ENCODE measurements at places on chromosomes 4 and X.

DNA sequence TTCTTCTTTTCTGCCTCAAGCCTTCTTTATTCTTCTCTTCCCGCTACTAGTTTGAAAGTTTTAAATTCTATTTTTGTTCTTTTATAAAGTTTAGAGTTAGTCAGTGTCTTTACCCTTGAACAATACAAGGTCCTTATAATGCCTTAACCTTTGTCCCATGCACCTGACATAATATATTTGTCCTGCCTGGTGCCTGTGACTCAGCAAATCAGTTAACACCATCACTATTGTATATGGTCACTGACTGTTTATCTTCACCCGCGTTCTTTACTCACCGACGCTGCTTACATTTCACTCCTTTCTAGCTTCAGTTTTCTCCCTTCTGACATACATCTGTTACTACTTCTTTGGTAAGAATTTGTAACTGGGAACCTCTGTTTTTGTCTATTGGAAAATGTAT, 5.7 kb downstream of the SMIM20 start:
- DNase-seq: peak; percentile 91

GRCh38 chrX:82127228-82128123, 925.6 kb downstream of the SH3BGRL start:
- DNase-seq: no peak

DNA sequence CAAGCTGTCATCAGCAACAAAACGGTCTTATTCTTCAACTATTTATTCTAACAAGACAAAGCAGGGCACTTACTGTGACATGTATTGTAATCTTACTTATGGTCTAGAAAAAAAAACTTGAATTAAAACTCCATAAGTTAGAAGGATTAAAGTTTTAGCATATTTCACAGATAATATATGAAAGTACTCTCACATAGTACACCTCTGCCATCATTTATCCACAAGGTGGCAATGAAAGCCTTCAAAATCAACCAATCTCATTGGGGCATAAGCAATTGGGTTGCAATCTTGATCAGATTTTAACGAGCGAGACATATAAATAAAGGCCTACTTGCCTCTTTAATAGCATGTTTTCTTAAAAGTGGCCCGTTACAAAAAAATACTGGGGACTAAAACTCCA, 1382.9 kb downstream of the FAM133A start:
- DNase-seq: no peak

- no peak for DNase-seq
Observed at GRCh38 chr4:80500613-80501012, 165.1 kb downstream of the CFAP299 start.

- no peak for DNase-seq
Observed at GRCh38 chr4:107711831-107712230, 8.2 kb downstream of the PAPSS1 start.

- DNase-seq: peak; percentile 53
Observed at GRCh38 chrX:47030339-47030738, 47.9 kb upstream of the RGN start.

- no peak for DNase-seq
Observed at GRCh38 chrX:69321789-69322188, 156.5 kb upstream of the PJA1 start.

- no peak for DNase-seq
Observed at GRCh38 chrX:122788216-122788615, 395.9 kb upstream of the GRIA3 start.

- no peak for DNase-seq
Observed at GRCh38 chr4:42914937-42915336, 22.4 kb downstream of the GRXCR1 start.

DNA sequence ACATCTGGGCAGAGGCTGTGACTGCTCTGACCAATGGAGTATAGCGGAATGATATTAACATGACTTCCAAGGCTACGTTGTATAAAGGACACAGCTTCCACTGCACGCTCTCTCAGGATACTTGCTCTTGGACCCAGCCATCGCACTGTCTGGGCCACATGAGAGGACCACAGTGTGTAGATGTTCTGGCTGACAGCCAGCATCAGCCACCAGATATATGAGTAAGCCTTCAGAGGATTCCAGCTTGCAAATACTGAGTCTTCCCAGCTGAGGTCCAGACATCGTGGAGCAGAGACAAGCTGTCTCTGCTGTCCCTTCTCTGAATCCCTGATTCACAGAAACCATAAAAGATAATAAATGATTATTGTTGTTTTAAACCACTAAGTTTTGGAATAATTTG, 146.8 kb upstream of the USP9X start:
- no peak for DNase-seq

DNA sequence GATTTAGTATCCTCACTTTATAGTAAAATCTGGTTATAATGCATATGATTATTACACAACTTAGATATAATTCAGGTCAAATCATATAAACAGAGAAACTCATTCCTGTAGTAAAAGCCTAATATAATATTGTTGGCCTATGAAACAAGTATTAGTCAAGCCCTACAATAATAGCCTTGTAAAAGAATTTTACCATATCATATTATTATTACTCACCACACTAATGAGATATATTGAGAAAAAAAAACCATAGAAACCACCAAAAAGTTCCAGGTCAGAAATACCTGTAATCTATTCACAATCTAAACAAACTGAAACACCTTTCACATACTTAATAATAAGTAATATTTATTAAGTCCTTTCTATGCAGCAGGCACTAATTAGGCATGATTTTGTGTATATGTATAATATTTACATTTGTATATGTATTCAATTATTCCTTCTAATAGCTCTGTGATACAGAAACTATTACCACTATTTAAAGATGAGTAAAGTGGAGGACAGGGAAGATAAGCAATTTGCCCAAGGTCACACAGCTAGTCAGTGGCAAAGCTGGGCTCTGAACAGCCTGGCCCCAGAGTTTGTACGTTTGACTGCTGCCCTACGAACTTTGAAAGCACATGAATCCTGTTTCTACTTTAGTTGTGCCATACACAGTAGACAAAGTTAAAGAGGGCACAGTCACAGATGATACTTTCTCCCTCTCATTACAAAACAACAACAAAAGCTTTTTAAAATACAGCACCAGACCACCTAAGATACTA, 9.0 kb downstream of the ZNF827 start:
- DNase-seq: peak; percentile 31

GRCh38 chr4:159386620-159387019, 283.7 kb downstream of the RAPGEF2 start:
- DNase-seq: no peak

- DNase-seq: no peak
Observed at GRCh38 chr4:92451782-92452181, 148.0 kb downstream of the GRID2 start.

- DNase-seq: no peak
Observed at GRCh38 chr4:146237092-146237491, 22.8 kb downstream of the REELD1 start.
